Effector memory CD8-positive, alpha-beta T cell (primary cell): ENCODE measurements at places on chromosomes 3 and 15.
A peak's percentile ranks its signal among the peaks of the same experiment; 100 is the strongest.

DNA sequence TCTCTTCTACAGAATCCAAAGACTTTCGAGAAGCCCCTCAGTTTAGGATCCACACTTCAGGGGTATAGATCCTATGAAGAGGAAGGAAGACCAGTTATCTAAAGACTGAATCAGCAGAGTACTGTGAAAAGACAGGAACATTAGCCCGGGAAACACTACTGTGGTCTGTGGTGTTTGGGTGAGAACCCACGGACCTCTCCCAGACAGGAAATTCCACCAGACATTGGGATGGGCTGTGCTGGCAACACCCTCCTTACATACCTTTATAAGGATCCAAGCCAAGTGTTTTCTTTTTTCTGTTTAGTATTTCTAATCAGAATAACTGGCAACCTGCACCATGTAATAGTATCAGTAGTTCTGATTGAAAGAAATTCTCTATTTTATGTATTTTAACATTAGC is 14.1 kb downstream of the TMEM207 start:
- no peak for DNase-seq

DNA sequence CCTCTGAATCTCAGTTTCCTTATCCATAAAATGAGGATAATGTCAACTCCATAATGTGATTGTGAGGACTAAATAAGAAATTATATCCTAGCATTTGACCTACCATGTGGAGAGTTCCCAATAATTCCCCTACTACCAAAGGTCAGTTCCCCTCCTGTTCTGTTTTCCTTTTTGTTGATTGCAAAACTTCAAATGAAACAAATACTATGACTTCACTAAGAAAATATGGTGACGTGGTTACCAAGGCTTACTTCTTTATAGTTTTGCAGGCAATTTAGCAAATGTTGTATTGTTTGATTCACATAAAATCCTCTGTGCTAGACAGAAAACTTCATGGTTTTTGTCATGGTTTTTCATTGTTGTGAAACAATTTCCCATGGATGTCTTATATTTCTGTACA is 153.8 kb upstream of the RORA start:
- no peak for DNase-seq

DNA sequence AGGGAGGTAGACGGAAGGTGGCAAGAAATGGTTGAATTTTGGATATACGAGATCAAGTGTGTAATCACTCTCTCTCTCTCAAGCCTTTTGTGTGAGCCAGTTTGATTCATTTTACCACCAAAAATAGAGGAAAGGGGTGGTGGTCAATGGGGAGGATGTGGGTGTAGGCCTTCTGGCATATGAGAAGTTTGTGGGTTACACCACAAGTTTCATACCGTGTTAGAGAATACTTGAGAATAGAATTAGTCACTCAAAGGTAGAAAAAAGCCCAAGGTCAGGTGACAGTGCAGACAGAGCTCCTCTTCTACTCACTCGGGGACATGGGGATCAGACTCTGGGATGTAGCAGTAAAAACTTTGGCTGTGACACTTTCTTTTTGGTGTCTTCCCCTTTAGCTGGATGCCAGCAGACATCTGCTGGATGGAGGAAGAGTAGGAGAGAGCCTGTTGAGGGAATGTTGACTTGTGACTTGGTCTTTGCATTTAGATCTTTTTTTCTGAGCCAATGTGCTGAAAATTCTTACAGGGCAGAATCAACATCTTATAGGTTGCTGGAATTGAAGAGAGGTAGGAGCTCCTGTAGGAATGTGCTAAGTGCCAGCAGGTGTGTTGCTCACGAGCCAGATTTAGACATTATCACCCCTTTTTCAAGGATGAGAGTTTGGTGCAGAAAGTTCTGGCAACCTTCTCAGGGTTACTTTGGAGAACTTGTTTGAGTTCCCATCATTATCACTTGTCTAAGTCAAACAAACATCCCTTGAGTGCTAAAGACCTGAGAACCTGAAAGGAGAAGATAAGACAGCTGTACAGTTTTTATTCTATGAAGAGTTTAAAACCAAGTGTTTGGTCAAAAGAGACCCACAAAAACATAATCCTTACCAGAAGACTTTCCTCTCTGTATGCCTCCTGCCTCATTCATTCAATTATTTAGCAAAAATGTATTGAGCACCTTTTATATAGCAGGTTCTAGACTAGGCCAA is 43.9 kb upstream of the RYK start:
- peak; percentile 56 for DNase-seq

DNA sequence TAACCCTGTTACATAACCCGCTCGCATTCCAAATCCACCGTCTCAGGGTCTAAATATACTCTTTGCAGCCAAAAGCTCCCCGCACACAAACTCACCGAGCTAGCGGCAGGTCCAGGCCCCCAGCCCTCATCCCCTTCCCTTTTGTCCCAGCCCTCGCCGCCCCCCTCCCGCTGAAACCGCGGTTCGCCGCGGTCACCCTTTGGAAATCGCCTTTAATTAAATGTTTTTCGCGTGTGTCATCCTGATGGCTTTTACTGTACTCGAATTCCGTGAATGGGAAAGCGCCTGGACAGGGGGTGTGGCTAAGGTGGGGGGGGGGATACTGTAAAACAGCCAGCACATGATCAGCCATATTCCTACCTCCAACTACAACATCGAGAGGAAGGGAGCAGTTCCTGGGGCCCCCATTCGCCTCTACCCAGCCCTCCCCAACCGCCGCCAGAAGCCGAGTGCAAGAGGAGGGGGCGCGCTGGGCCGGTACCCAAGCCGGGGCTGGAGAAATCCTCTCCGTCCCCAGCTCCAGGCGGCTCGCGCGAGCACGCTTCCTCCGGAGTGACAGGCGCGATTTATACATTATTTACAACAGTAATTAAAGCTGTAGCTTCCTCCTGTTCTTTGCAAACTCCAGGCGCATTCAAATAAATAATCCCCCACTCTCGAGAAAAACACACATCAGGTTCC is 1.7 kb downstream of the RORA start:
- DNase-seq, result no peak

DNA sequence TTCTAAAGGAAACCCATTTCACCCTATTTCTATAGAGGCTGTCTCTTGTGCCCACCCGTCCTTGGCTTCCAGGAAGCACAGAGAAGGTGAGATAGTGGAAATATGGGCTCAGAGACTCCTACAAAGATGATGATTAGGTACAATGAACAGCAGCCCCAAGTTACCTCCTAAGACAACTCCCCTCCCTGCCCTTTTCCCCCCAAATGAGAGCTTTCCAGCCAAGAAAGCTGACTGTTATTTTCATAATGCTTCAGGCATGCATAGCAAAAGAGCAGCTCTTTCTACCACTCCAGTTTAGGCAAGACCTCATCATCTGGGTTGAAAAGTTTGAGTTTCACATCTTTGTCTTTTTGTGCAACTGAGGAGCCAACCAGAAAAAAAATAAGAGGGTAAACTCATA is 248.8 kb upstream of the ADAMTS9 start:
- DNase-seq, result no peak

DNA sequence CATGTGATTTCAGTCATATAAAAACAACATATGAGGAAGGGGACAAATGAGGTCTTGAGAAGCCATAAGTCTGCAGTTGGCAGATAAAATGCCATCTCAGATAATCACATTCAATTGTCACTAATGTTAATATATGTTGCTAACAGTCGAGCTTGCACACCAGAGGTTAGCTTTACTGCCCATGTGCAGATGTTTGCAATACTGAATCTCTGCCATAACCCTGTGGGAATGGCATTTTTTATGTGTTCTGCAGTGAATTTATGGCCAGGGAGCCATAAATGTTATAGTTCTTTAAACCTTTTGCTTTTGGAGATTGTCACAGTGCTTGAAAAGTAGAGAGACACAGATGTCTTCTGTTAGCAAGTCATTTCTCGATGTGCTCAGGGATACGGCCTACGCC is 141.5 kb downstream of the RORA start:
- no peak for DNase-seq

- no peak for DNase-seq
These were observed 17.7 kb downstream of the ENTPD3 start for GRCh38 chr3:40404591-40405198.

DNA sequence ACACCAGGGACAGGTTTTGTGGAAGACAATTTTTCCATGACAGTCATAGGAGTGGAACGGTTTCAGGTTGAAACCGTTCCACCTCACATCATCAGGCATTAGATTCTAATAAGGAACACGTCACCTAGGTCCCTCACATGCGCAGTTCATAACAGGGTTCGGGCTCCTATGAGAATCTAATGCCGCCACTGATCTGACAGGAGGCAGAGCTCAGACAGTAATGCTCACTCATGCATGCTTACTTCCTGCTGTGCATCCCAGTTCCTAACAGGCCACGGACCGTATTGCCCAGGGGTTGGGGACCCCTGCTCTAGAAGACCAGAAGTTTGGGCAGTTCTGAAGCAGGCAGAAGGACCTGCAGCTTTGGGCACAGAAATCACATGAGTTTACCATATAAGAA is 61.5 kb downstream of the MYO1E start:
- no peak for DNase-seq

DNA sequence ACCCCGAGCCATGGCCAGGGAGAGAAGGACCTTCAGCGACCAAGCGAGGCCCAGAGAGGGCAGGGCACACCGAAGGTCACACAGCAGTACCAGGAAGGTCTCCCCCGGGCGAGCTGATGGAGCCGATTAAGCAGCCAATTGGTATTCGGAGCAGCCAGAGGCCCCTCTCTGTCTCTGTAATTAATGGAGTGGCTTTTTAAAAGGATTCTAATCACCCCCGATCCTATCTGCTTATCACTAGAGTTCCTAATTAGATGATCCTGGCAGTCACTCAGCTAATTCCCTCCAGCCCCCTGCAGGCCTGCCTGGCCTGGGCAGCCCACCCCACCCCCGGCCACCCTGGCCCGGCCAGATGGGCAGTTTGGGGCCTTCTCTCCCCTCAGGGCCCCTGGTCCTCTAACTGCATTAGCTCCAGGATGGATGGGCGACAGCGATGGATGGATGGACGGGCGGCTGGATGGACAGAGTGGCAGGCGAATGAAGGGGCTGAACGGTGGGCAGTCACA is 1.6 kb upstream of the DNAJB8 start:
- DNase-seq, result no peak

- DNase-seq, result no peak
These were observed 32.0 kb downstream of the GATM start for GRCh38 chr15:45346381-45346780.

GRCh38 chr3:171103185-171103584 is 76.7 kb upstream of the SLC2A2 start:
- DNase-seq, result no peak

- no peak for DNase-seq
These were observed 49.2 kb upstream of the CCDC54 start for GRCh38 chr3:107328069-107328468.

GRCh38 chr3:124517306-124517705 is 212.9 kb upstream of the UMPS start:
- DNase-seq, result no peak

DNA sequence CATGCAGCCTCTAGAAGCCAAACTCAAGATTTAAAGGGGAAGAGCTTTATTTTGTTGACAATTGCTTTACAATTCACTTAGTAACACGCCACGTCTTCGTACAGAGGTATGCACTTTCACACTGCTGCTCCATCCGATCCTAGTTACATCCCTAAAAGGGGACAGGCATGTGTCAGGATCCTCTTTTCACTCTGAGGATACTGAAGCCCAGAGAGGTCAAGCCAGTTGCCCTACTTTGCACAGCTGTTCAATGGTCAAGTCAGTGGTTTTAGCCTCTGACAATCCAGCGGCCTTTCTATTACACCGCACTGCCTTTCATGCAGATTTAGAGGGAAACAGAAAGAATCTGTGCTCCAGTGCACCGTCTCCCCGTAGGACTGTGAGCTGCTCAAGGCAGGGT is 44.9 kb upstream of the CHRNB4 start:
- no peak for DNase-seq

DNA sequence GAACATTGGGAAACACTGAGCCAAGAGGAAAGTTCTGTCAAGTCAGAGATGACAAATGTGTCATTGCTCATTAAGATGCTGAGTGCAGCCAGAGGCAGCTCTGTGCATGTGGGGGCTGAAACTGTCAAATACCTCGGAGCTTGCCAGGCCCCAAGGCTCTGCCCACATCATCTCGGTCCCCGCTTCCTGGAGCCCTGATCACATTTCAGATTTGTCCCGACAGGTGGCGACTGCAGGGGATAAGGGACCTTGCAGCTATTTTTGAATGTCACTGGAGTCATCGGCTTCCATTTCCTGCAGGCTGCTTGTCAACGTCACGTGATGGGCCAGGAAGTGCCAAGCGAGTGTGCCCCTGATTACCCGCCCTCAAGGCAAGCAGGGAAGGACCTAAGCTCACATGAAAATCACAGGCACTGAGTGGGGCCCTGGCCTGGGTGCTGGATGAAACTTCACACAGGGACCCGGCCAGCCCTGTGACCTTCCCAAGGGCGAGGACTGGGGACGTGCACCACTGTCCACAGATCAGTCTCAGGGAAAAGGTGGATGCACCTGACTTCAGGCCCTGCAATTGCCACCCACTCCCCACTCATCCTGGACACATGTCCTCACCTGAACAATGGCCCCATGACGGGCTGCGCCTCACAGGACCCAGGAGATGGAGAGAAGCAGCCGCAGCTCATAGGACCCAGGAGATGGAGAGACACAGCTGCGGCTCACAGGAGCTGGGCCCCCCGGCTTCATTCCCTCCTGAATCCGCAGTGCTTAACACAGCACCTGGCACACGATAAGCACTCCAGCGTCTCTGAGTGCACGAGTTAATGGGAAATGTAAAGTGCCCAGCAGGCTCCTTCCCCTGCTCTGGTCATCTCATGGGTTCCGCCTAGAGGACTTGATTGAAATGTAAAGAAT is 73.4 kb downstream of the NUP210 start:
- peak; percentile 63 for DNase-seq

DNA sequence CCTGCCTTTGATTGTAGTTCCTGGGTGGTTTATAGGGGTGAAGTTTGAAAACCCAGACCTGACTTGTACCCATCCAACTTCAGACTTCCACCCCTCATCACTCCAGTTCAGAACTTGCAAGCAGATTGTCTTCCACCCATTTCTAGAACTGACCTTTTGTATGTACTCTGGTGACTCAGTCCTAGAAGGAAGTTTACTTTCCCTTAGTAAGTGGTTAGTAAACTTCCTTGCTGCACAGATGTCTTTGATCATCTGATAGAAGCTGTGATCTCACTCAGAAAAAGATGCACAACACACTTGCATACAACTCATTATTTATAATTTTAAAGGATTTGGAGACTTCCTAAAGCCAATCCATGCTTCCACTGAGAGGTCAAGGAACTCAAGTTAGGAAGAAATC is 368.0 kb downstream of the MFSD1 start:
- DNase-seq, result no peak

GRCh38 chr3:190617185-190617584 is 103.3 kb downstream of the IL1RAP start:
- no peak for DNase-seq
